NCI-H1417 treated with DMSO at 0.1 percent for 48 hours (cell line): ENCODE measurements at places on chromosomes 1 and 21.

DNA sequence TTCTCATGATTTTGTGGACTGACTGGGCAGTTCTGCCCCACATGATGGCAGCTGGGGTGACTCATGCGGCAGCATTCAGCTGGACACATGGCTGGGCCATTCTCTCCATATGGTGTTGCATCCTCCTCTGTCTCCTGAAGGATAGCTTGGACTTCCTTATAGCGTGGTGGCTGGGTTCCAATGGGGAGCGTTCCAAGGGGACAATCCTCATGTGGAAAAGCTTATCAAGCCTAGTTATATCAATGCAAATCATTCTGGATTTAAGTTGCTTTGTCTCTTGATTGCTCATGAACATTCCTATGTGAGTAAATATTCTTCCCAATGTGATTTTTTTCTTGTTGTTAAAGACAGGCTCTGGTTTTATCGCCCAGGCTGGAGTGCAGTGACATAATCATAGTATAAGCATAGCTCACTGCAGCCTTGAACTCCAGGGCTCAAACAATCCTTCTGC is 13.2 kb upstream of the SLC2A1 start:
- no peak for DNase-seq

DNA sequence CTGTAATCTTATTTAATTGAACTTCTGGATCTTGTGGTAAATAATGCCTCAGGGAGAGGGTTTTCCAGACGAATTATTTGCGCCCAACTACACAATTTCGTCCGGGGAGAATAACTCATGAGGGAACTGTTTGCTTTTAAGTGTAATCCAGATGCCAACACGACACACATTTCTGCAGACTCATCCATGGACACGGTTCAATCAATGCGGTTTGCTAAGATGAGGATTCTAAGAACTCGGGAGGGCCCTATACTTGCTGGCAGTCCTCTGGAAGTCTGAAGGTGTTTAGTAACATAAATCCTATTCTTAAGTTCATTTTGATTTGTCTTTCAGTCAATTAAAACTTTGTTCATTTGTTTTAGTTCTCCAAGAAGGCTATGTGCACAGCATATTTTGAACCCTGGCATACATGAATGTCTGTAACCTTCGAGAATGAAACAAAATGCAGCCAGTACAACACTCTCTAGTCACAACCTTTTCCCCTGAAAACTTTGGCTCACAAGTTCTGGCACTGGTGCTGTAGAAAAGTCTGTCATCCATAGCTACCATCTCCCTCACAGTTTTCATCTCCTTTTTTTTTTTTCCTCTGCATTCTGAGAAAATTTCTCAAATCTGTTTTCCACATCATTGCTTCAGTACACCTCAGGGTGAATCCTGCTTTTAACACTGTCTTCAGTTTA is 38.8 kb downstream of the DIPK1A start:
- DNase-seq = no peak

DNA sequence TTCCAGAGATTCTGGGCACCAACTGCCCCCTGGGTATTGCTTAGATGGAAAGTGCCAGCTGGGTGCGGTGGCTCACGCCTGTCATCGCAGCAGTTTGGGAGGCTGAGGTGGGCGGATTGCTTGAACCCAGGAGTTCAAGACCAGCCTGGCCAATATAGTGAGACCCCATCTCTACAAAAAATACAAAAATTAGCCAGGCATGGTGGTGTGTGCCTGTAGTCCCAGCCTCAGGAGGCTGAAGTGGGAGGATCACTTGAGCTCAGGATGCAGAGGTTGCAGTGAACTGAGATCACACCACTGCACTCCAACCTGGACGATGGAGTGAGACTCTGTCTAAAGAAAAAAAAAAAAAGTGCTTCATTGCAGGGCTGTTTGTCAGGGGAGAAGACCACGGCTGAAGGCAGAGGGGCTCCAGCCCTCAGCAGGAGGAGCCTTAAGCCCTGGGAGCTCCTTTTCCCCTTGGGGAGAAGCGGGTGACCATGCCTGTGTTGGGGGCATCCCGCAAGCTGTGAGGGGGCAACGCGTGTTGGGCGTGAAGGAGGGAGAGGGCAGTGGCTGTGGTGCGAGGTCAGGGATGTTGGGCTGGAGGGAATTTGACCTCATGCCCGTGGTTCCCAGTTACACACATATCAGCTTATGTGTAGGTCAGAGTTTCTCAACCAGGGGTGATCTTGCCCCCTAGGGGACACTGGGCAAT is 131.5 kb upstream of the VAMP3 start:
- no peak for DNase-seq

DNA sequence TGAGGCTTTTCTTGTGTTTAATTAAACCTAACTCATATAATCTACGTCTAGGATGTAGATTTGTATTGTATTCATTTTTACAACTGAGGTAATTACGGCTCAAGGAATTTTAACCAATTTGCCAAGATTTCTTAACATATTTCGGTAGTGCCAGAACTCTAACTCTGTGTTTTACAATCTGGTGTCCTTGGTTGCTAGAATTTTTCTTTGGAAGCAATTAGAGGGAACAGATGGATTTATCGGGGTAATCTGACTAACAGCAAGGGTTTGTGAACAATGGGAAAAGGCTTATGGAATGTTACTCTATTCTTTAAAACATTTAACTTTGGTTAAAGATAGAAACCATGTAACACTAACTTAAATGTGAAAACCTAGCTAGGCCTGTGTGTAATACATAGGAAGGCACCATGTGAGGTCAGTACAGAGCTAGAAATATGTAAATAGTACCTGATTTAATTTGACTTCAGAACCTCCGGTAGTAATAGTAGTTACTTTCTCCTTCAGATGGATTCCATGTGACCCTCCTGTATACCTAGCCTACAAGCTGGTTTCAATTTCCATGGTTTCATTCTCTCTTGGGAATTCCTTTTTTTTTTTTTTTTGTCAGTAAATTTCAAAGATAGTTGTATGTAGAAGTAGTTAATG is 1.2 kb downstream of the MTF2 start:
- DNase-seq = no peak

DNA sequence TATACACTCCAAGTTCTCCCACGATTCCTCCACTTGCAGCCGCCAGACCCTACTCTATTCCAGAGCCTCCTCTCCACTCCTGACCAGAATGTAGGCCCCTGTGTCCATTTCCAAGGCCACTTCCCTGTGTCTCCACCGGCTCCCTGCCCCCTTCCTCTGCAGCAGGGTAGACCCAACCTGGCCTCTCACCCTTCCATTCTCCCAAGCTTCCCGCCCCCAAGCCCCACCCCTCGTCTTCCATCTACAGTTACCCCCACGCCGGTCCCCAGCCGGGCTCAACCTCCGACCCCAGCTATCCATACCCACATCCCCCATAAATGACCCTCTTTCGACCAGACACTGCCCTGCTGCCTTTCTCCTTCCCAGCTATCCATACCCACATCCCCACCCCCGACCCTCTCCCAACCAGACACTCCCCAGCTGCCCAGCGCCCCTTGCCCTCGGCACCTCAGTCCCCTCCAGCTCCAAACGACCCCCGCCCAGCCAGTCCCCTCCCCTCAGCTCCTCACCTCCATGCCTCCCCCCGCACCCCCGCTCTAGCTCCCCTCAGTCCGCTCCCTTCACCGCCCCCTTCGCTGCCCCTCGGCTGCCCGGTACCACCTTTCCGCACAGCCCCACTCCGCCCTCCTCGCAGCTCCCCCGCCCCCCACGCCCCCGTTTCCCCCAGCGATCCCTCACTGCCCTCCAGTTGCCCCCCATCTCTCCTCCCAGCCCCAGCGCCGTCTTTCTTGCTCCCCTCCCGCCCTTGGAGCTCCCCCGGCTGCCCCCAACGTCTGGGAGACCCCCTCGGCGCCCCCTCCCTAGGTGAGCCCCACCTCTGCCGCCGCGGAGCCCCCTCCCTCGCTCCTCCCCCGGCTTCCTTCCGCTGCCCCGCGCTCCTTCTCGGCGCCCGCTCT is 670 bp downstream of the RAB3B start:
- no peak for DNase-seq

- DNase-seq = no peak
Observed at GRCh38 chr1:19749685-19750084, 50.0 kb downstream of the TMCO4 start.
